ENCODE measurements at places on chromosomes 12 and 14.

- DNase-seq = no peak
These were observed 35.5 kb downstream of the CCDC60 start for GRCh38 chr12:119369907-119370546.

GRCh38 chr14:25508845-25509244 is 458.9 kb upstream of the STXBP6 start:
- no peak for DNase-seq

DNA sequence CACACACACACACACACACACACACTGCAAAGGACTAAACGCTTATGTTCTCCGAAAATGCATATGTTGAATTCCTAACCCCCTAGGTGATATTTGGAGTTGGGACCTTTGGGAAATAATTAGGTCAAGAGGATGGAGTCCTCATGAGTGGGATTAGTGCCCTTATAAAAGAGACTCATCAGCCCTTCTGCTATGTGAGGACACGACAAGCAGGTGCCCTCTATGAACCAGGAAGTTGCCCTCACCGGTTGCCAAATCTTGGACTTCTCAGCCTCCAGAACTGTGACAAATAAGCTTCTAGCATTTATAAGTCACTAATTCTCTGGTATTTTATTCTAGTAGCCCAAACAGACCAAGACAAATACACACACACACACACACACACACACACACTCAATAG is 20.7 kb upstream of the TCP11L2 start:
- no peak for DNase-seq

DNA sequence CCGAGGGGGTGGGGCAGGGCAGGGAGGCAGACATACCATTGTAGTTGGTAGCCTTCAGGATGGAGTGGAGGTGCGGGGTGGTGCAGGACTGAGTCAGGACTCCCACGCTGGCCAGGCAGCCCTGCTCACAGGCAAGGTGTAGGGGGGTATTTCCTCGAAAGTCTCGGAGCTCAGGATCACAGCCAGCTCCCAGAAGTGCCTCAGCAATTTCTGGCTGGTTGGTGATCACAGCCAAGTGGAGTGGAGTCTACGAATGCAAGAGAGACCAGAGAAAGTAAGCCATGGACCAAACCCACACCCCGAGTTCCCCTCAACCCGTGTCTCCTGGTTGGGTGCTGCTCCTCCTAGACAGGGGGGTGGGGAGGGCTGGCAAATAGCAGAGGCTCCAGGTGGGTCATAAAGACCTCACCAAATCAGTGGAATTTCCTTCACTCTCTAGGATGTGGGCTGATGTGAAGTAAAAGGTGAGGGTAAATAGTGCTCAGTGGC is 1.4 kb downstream of the NFKBIA start:
- DNase-seq = no peak

DNA sequence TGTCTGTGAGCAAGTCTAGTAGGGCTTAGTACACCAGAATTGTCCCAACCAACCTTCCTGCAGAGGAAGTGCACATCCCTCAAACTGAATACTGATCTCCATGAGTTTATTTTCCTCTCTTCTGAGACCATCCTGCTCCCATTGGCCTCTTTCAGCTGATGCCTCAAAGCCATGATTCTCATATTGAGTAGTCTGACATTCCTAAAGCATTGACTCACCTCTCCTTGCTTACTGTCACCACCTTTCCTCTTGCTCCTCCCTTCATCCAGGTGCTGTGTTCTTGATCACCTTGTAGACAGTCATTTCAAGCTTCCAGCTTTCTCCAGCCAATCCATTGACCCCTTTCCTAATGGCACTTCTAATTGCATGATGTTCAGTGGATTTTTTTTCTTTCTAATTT is 583.7 kb upstream of the USP15 start:
- no peak for DNase-seq

DNA sequence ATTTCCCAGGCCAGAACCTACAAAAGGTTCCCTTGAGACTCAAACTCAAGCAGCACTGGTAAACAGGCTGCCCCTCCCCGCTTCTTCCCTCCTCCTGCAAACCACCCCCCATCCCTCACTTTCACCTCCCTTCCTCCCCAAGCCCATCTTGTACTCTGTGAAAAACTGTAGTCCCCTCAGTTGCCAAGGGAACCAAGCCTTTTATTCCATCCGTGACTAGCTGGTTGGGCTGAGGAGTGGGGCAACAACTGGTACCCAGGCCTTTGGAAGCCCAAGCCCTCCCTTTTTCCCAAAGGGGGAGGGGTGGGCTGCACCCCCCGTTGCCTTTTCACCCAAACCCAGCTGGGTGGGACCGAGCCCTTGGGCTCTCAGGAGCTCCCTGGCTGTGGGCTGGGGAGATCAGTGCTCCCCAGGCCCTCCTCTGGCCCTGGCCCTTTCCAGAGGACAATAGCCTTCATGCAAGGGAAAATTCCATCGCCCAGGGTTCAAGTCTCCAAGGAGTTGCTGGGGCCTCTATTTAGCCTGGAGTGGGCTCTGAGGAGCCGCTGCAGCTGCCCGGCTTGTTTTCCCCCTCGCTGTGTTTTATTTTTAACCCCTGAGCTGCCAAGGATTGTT is 61.9 kb downstream of the ZFP36L1 start:
- peak; percentile 95 for DNase-seq

- no peak for DNase-seq
These were observed 524 bp downstream of the KMT5A start for GRCh38 chr12:123384318-123384993.

GRCh38 chr14:78292003-78292402 is 121.8 kb downstream of the NRXN3 start:
- DNase-seq = peak; percentile 25

GRCh38 chr12:65900912-65901672 is 76.8 kb downstream of the HMGA2 start:
- no peak for DNase-seq

GRCh38 chr12:77727442-77728001 is 103.2 kb upstream of the NAV3 start:
- no peak for DNase-seq

GRCh38 chr12:22627371-22627770 is 2.4 kb downstream of the ETNK1 start:
- DNase-seq = no peak

DNA sequence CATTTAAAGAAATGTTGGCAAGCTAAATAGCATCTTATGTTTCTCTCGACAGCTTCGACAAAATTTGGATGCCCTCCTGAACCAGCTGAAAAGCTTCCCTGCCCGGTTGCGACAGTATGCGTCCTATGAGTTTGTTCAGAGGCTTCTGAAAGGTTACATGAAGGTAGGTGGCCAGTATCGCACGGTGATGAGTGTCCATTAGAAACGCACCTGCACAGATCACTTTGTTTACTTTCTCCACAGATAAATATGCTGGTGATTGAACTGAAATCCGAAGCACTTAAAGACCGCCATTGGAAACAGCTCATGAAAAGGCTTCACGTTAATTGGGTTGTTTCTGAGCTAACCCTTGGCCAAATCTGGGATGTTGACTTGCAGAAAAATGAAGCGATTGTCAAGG is 36.5 kb downstream of the DYNC1H1 start:
- DNase-seq = no peak

DNA sequence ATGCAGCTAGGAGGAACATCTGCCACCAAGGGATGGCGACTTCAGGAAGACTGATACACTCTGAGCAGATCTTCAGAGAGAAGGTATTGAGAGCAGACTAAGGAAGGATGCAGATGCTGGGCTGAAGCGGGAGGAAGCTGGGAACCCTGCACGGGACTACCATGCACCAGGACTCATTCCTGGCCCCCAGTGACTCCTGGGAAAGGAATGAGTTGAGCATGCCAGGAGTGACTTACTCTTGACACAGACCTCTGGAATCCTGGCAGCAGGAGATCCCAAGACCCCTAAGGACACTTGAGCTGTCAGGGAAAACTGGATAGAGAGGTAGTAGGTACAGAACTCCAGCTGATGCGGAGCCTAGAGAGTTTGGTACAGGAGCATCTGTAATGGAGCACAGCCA is 336.1 kb downstream of the RPS29 start:
- DNase-seq = no peak

GRCh38 chr14:98501335-98501734 is 770.7 kb downstream of the BCL11B start:
- DNase-seq = no peak

DNA sequence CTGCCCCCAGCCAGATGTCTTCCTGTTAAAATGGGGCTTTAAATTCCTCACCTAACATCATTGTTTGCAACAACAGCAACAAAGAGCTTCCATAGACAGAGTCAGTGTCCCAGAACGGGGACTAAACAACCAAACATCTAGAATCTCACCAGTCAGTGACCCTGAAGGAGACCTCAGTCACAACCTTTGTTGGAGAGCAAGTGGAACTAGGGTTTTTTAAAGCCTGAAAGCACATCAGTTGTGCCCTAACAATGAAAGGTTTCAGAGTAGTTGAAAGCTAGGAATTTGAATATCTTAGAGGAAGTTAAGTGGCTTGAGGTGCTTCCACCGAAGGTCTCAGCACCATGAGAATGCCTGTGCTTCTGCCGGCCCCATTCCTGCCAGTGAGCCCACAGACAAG is 5.0 kb upstream of the ALDH2 start:
- no peak for DNase-seq

Measured in spinal cord (tissue), 10 donors.